Endodermal cell (in vitro differentiated cells): ENCODE measurements at places on chromosomes 11 and 22. TPM values are rescaled to one million over a fixed set of nuclear protein-coding genes. Genes with fewer than 3 reads are reported as not detected.

Gene APOL5
- not detected in 3 replicates for total RNA-seq

Gene C1QTNF5
- total RNA-seq, result 0.57 to 0.66 TPM (median 0.63 TPM) in 3 replicates

Gene CST6
- total RNA-seq, result 2.8 to 4.2 TPM (median 3.0 TPM) in 3 replicates

Gene KCTD14
- total RNA-seq, result 11.9 and 12.8 TPM in 2 replicates

Gene SLC5A1
- total RNA-seq, result not detected in 2 replicates

Gene SHISA8
- total RNA-seq, result not detected in 2 replicates

Gene ZNF280A
- 0.55 and 1.2 TPM in 2 replicates for total RNA-seq

Gene ESAM
- total RNA-seq, result 0.68 and 1.1 TPM in 2 replicates

DNA sequence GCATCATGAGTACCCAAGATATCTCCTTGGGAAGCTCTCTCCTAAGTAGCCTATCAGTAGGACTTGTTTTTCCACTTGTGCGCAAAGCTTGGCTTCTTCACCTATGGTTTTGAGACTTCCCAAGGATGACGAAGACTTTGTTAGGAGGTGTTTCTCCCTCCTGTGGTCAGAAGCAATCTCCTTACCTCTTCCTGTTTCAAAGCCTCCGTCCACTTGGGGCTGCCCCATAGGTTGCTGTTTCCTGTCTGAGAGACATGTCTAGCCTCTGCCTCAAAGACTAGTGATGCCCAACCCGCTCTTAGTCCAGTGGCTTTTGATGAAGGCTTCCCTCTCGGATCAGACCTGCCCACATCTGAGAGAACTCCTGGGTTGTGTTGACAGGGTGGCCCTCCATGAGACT is 92.9 kb downstream of the TRAF6 start:
- DNase-seq, result no peak

DNA sequence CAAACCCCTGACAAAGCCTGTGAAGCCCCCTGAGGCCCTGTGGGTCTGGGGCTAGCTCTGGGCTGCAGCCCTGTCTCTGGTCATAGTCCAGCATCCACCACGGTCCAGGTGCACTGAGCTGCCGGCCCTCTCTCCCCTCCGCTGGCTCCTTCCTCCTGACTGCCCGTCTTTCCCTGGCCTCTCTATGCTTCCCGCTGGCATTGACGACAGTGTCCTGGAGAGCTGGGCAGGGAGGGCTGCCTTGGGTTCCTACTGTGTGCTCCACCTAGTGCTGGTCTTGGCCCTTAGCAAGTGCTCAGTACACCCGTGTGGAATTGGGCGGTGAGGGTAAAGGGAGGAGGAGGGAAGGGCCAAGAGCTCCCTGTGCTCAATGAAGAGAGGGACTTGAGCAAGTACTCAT is 868 bp upstream of the MYEOV start:
- peak; percentile 78 for DNase-seq

DNA sequence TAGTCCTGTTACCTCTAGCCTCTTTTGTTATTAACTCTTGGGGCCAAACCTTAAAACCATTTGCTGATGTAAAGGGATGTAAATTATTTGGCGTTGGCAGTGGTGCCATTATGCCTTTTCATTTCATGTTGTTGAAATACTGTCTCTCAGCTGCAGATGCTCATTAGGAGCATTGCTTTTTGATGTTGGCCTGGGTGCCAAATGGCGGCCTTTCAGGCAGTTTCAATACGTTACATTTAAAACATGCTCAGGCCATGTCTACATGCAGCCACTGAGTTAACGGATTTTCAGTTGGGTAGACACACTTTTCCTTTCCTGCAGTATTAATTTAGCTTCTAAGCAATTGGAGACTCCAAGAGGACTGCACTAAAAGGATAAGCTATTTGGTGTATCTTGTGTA is 5.3 kb downstream of the NCAM1 start:
- no peak for DNase-seq

DNA sequence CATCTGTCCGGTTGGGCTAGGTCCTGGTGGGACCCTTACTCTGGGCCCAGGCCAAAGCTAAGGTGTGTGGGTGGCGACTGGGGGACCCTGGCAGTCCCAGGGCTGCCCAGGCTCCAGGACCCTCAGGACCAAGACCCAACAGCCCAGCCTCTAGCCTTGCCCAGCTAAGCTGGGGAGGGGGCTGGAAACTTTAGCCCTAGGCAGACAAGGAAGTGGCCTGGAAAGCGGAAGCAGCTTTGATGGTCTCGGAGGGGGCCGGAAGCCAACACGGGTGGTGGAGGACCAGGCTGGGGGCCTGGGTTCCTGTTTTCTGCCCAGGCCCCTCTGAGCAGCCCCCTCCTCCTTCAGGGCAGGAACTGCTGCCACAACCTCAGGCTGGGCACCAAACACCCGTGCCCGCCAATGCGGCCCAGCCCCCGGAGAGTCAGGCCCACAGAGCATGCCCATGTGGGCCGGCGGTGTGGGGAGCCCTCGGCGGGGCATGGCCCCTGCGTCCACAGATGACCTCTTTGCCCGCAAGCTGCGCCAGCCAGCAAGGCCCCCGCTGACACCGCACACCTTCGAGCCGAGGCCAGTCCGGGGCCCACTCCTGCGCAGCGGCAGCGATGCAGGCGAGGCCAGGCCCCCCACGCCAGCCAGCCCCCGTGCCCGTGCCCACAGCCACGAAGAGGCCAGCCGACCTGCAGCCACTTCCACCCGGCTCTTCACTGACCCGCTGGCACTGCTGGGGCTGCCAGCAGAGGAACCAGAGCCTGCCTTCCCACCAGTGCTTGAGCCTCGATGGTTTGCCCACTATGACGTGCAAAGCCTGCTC is 2.8 kb downstream of the SIPA1 start:
- no peak for DNase-seq

DNA sequence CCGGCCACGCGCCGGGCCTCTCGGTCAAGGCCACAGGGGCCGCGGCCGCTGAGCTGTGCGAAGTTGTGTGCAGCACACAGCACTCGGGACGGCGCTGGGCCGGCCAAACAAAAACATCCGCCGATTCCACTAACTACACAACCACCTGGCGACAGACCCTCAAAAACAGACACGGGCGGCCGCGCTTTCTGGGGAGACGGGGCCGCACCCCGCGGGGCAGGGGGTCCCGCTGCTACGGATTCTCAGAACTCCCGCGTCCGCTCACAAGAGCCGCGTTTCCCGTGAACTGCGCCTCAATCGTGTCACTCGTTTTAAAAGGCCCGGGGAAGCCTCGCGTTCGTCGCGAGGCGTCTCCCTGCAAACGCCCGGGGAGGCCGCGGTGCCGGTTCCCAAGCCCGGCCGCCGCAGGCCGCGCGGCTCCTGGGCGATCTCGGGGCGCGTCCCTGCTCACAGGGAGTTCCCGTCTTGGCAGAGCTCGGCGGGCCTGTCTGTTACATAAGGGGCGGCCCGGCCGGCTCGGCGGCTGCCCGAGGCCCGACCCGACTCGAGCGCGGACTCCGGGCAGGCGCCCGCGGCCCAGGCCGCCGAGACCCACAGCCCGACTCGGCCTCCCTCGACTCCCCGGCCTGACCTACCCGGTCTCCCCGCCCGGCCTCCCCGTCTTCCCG is 936 bp downstream of the BRD1 start:
- DNase-seq, result peak; percentile 62

DNA sequence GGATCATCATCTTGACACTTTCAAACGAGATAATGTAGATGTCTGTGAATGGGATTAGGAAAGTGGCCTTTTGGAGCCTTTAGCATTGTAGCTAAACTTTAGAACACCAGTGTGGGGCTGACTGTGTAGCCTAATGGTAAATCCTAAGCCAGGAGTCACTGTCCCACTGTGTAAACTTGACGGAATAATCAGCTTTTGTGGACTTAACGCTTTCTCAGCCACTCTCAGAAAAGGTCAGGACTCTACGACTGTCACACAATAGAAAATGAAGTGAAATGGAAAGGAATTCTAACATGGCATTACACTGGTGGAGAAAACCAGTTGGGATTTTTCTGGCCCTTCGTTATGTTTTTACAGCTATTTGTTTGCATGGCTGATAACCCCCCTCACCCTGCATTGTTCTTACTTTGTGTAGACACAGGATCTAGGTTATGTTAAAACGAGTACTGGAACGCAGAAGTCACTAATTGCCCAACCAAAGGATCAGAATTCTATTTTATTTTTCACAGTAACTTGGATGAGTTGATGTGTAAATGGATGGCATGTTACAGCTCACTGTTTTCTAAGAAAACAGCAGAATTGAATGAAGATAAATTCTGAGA is 22.0 kb upstream of the GRAMD1B start:
- no peak for DNase-seq

- peak; percentile 26 for DNase-seq
Measured at GRCh38 chr22:22886546-22886945, 1.1 kb upstream of the IGLL5 start.

GRCh38 chr11:119976805-119977560 is 160.9 kb downstream of the TRIM29 start:
- peak; percentile 33 for DNase-seq

DNA sequence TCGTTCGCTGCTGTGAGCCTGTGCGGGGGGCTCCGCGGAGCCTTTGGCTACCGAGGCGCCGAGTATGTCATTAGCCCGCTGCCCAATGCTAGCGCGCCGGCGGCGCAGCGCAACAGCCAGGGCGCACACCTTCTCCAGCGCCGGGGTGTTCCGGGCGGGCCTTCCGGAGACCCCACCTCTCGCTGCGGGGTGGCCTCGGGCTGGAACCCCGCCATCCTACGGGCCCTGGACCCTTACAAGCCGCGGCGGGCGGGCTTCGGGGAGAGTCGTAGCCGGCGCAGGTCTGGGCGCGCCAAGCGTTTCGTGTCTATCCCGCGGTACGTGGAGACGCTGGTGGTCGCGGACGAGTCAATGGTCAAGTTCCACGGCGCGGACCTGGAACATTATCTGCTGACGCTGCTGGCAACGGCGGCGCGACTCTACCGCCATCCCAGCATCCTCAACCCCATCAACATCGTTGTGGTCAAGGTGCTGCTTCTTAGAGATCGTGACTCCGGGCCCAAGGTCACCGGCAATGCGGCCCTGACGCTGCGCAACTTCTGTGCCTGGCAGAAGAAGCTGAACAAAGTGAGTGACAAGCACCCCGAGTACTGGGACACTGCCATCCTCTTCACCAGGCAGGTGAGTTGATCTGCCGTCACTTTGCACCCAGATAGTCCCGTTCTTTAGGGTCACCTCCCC is 1.0 kb downstream of the ADAMTS15 start:
- peak; percentile 72 for DNase-seq

DNA sequence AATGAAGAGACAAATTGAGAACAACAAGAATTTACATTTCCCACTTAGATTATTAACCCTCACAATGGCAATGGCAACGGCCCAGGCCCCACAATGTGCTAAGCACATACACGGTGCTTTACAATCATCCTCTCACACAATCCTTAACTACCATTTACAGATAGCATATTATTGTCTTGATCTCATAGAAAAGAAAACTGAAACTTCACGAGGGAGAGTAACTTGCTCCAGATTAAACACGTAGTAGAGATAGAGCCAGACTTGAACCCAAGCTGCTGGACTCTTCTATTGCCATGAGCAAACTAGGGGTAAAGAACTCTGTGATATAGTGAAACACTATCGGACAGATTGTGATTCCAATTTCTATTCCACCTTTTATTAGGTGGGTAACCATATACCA is 665.1 kb downstream of the DLG2 start:
- no peak for DNase-seq

GRCh38 chr11:2814751-2815150 is 70.8 kb downstream of the CDKN1C start:
- DNase-seq, result no peak

DNA sequence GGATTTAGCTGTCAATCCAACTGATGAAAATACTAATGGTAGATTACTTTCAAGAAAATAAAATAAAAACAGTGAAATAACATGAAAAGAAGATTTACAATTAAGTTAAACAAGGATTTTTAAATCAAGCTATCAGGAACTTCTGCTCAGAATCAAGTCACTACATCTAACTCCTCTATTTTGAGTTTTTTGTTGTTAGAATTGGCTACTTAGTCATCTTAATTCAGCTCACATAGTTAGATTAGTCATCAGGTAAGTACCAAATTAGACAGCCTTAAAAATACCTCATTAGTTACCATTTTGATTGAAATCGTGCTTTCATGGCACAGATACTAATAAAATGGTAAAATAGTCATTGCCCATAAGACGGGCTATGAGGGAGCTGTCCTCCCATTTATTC is 35.8 kb downstream of the BTG4 start:
- no peak for DNase-seq

DNA sequence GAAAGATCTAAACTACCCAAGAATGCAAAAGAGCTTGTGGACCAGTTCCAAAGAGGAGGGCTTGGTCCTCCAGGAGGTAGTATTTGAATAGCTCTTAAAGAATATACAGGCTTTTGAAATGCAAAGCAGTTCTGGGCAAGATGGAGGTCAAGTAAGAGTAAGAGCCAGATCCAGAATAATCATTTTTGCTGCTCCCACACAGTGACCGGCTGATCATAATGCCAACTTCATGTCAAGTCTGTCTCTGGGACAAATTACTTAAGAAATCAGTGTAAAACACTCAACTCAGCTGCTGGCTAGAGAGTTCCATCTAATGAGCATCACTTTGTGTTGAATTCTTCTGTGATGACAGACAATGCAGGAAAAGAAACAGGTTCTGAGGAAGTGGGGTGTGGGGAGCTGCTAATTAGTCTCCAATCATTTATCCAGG is 250.9 kb upstream of the NARS2 start:
- no peak for DNase-seq

- DNase-seq, result no peak
Measured at GRCh38 chr22:26323013-26323412, 106.0 kb upstream of the ASPHD2 start.

- no peak for DNase-seq
Measured at GRCh38 chr11:107140983-107141382, 122.7 kb upstream of the GUCY1A2 start.

- no peak for DNase-seq
Measured at GRCh38 chr11:66106786-66107599, 36.9 kb downstream of the PACS1 start.

DNA sequence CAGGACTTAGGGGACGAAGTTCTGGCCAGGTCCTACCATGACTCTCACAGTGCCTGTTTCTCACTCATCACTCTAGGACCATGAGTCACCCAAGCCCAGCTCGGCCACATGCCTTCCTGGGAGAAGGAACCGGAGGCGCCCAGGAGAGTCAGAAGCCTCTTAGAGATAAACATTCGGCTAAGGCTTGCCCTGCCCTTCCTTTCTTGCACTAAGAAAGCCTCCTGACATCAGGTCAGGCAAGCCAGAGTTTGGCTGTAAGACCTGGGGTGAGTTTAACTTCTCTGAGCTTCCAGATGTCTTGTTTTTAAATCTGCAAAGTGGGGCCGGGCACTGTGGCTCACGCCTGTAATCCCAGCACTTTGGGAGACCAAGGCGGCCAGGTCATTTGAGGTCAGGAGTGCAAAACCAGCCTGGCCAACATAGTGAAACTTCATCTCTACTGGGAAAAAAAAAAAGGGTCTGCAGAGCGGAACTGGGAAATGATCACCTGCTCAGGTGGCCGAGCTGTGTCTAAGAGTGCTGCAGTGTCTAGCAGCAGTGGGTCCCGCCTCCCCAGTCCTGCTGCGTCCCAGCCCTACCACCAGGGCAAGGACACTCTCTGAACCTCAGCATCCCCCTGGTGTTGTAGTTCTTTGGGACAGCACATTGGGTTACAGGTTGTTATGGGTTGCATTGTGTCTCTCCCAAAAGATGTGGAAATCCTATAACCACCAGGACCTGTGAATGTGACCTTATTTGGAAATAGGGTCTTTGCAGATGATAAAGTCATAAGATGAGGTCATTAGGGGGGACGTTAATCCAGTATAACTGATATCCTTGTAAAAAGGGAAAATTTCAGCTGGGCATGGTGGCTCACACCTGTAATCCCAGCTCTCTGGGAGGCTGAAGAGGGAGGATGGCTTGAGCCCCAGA is 1.8 kb upstream of the CARS1 start:
- peak; percentile 81 for DNase-seq

GRCh38 chr11:35398881-35399280 is 20.5 kb downstream of the SLC1A2 start:
- DNase-seq, result no peak

GRCh38 chr11:60699284-60699691 is at the start of gene MS4A8:
TSS of gene MS4A8 (plus strand) at chr11:60699612. CDS start at chr11:60700861, 1,249 bp downstream.
- DNase-seq, result no peak

- no peak for DNase-seq
Measured at GRCh38 chr11:48031602-48032001, 51.2 kb downstream of the PTPRJ start.
